ENCODE measurements at places on chromosomes 16 and 17.

DNA sequence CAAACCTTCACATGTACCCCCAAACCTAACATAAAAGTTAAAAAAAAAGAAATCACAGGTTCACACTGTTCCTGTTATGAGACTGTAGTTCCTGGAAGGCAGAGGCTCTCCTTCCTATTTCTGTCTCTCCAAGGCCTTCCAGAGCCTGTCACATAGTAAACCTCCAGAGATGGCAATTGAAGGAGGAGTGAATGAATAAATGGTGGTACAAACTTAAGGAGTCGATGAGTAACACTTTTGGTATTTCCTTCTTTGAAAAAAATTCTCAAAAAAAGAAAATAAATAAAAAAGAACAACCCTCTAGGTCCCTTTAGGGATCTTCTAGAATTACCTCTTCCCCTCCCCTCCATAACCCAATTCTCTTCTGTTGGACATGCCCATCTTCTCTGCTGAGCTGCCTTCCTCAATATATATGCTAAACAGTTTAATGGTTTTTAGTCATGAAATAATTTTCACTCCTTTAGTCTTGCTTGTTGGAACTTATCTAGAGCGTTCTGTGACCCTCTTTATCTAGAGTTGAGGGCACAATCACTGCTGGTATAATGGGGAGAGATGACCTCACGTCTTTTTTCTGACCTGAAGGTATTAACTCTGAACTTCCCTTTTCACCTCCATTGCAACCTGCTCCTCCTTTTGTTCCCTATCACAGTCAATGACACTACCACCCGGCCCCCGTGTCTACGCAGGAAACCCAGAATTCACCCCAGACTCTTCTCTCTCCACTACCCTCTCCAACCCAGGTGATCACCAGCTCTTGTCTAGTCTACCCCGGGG is 1.7 kb upstream of the TAF15 start:
- no peak for DNase-seq

DNA sequence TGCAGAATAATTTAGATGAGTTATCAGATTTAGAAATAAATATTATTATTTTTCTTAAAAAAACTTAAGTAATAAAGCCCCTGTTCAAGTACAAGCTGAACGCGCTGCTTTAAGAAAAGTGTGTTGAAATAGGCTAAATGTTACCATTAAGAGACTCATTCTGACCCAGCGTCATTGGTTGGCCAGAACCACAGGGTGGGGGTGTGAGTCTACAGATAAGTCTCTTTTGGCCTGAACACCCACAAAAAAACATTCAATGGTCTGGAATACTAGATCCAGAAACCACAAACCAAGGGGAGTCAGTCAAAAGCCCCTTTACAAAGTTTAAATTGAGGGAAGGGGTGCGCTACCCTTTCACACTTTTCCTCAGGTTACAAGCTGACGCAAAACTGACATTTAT is 776.1 kb downstream of the KCNJ2 start:
- no peak for DNase-seq

- no peak for DNase-seq
Measured at GRCh38 chr17:14918540-14918939, 346.6 kb downstream of the PMP22 start.

DNA sequence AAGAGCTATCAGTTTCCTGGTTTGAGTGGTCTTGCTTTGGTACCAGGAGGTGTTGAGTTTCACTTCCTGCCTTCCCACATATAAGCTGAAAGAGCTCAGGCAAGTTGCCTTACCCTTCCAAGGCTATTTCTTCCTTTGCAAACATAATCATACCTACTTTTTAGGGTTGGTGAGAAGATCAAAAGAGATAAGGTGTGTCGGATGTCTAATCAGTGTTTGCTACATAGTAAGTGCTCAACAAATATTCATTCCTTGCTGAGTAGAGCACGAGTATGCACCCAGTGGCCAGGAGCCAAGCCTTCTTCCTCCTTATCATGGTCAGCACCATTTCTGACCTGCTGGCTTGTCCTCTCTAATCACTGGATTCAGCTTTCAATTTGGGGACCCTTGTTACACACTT is 12.7 kb upstream of the TMEM98 start:
- DNase-seq = no peak

DNA sequence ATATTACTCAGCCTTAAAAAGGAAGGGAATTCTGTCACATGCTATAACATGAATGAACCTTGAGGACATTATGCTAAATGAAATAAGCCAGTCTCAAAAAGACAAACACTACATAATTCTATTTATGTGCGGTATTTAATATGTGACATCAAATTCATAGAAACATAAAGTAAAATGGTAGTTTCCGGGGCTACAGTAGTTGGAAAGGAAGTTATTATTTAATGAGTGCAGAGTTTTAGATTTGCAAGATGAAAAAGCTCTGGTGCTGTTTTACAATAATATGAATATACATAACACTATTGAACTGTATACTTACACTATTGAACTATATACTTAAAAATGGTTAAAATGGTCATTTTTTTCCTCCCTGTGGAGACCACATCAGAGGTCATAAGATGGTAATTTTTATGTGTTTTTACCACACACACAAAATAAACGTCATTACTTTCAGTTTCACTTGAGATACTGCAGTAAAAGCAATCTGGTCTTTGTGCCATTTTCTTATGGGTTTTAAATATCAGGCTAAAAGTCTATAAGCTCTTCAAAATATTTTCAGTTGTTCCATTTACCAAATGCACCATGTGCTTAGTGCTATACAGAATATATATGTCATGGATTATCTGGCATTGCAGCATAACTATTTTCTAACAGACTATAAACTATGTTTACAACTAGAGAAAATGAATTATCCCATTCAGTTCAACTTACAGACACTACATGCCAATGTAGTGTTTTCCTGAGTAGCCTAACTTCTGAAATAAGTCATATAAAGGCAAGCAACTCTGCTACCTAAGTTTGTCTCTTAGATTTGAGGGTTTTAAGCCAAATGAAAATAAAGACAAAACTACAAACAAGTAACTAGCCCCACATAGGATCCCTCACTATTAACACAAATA is 90.9 kb downstream of the SPAG9 start:
- no peak for DNase-seq

DNA sequence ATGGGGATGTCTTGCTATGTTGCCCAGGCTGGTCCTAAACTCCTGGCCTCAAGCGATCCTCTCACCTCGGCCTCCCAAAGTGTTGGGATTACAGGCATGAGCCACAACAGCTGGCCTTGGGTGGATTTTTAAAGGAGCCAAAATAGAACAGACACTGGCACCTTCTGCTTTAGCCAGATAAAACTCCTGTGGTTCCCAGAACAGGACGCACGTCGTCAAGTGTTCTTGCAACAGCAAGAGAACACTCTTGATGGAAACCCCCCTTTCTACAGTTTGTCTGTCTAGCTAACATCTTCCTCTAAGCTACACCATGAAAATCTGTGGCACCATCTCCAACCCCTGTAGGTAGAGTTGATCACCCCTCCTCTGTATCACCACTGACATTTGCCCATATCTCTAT is 122.6 kb downstream of the NPIPB5 start:
- DNase-seq = no peak
